ENCODE measurements at places on chromosomes 16 and 17. TPM values are rescaled to one million over a fixed set of nuclear protein-coding genes. Genes with fewer than 3 reads are reported as not detected.

Gene CCDC154
- total RNA-seq, result 0.48 TPM

Gene TMEM88
- 1.7 TPM for total RNA-seq

Gene EPOP
- 3.1 TPM for total RNA-seq

Gene RILP
- total RNA-seq, result 3.4 TPM

Gene CHST5
- 1.4 TPM for total RNA-seq

Gene KRTAP4-6
- 1.2 TPM for total RNA-seq

Gene SPECC1
- 82.8 TPM for total RNA-seq

Gene C16orf92
- total RNA-seq, result 8.9 TPM

Gene TMEM220
- 20.0 TPM for total RNA-seq

Gene SRCIN1
- total RNA-seq, result 2.4 TPM

Gene AATK
- total RNA-seq, result 1.4 TPM

Gene PLA2G10
- total RNA-seq, result not detected

Gene PTGES3L
- total RNA-seq, result 10.4 TPM

Gene ACSM3
- total RNA-seq, result 8.9 TPM

Gene KRT39
- 2.4 TPM for total RNA-seq

Gene LGALS9
- total RNA-seq, result 4.1 TPM

Gene IRF8
- 19.5 TPM for total RNA-seq

DNA sequence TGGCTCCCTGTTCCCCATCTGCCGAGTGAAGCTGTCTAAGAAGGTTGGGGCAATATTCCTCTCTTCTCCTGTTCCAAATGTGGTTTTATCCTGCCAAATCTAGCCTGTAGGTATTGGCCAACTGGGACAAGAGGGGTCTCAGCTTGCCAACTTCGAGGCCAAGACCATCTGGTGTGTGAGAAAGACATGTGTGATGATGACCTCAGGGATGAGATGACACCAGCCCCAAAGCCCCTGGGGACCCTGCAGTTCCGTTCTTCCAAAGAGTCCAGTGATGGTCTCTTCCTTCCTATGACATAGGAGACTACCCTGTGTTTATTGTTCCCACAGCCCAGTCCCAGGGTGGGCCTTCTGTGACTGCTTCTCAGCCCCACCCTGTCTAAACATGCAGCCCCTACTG lies 34.8 kb upstream of the ADAMTS18 start:
- DNase-seq, result no peak

- no peak for DNase-seq
Observed at GRCh38 chr17:57459286-57459915, 203.1 kb downstream of the MSI2 start.

GRCh38 chr17:29572691-29573557 lies 4.4 kb downstream of the TP53I13 start:
- peak; percentile 49 for DNase-seq

- DNase-seq, result no peak
Observed at GRCh38 chr16:69544088-69544487, 21.7 kb upstream of the NFAT5 start.

DNA sequence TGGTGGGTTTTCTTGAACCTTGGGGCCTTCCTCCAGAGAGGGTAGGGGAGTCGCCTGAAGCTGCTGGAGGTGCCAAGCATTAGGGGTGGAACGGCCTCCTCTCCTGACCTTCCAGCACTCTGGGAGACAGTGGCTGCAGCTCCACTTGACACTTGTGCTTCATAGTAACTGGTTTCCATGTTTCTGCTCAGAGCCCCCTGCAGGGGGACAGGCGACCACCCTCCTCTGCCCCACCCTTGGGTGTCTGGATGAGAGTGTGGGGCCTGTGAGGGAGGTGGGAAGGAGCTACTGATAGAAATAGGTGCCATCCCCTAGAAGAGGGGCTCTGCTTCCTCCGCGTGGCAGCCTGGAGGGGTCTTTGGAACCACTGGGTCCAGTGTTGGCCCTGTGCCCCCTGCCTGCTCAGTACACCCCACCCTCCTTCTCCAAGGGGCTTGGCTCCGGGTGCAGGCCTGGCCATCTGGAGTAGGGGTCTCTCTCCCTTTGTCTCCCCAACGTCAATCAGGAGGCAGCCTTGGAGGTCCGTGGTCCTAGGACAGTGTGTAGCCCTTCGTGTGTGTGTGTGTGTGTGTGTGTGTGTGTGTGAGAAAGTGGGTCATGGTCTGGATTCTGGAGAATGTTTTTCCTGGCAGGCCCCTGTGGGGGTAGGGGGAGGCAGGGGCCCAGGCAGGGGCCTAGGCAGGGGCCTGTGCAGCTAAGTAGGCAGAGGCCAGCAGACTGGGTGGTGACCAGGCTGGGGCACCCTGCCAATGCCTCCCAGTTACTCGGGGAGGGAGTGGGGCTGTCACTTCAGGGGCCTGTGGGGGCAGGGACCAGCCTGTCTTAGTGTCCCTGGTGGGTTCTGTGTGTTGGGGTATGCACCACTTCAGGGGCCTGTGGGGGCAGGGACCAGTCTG lies 4.9 kb downstream of the LASP1 start:
- peak; percentile 81 for DNase-seq

DNA sequence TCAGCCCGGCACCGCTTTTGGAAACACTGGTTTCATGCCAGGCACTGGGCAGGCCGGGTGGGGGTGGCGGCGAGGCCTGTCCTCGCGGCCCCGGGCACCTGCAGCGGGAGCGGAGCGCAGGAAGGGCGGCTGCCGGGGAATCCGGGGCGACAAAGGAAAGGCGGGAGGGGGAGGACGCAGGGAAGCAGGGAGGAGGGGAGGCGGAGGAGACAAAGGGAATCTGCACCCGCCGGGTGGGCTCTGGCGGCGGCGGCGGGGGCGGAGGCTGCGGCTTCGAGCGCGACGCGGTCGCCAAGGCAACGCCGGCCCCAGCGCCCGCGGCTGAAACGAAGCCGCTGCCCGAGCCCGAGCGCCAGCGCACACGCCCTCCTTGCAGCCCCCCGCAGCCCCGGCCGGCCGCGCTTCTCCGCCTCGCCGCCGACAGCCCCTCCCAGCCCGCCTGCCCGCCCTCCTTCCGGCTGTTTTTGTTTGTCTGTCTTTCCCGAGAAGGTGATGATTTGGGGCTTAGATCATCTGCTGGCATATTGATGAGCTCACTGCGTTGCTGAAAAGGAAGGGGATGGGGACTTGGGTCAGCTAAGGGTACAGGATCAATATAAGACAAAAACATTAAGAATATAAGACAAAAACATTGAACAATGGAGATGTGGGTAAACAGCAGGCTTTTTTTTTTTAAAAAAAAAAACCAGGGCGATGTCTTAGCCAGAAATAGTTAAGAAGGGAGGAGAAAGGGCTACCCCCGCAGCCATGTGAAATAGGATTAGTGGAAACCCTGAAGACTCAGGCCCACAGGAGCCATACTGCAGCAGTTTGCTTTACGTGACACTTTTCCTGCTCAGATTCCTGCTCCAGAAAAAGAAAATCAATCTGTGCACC lies 32.7 kb downstream of the CDK5R1 start:
- peak; percentile 13 for DNase-seq

GRCh38 chr16:14252860-14253259 lies 181.7 kb downstream of the MRTFB start:
- no peak for DNase-seq

DNA sequence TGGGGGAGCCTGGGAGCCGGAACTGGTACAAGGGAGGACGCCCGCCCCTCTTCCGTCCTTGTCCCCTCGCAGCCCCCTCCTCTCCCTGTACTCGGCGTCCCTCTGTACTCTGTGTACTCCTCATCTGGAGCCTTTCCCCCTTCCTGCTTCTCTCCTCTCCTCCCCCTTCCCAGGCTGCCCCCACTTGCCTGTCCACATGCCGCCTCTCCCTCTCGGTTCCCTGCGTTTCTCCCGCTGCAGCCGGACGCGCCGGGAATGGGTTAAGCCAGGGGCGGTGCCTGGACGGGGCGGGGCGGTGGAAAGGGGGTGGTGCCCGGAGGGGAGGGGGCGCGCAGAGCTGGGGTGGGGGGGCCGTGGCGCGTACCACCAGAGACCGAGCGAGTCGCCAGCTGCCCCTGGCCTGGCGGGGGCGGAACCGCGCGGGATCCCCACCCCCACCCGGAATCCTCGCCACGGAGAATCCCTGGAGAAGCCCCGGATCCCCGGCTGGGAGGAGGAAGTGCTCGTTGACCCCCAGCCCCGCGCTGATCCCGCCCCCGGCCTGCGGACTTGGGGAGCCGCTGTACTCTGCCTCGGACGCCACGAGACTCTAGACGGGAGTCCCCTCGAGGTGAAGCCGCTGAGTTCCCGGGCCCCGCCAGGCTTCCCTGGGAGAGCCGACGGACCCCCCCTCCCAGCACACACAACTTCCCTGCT lies 22.6 kb downstream of the GJD3 start:
- DNase-seq, result peak; percentile 79

GRCh38 chr16:87016046-87017035 lies 300.9 kb downstream of the C16orf95 start:
- DNase-seq, result peak; percentile 22

DNA sequence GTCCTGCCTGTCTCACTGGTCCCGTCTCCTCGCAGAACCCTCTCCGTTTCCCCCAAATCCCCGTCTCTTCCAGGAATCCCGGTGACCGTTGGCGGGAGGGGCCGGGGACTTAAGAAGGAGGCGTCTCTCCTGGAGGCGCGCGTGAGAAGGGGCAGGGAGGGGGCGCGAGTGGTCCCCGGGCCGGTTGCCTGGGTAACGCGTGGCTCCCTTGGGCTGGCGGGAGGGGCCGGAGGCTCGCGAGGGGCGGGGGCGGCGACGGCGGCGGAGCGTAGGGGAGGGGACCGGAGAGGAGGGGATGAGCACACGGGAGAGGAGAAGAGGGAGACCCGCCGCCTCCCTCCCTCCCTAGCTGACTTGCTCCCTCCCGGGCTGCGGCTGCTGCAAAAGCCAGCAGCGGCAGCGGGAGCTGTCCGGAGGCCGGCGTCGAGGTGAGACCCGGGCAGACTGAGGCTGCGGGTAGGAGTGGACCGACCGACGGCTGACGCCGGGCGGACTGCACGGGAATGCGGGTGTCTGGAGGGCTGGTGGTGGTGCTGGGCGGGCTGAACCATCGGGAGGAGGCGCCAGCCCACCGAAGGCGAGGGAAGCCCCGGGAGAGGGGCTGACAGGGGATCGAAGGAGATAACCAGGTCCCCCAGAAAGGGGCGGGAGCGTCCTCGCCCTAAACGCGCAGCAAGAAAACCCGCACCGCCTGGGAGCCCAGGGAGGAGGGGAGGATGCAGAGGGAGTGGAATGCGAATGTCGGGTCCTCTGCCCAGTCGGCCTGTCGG lies at the start of gene PRRT2:
PRRT2 (plus strand) TSS at position 298 of the 770 bp plus-strand sequence. CDS start 862 bp downstream, outside the sequence.
- peak; percentile 90 for DNase-seq

DNA sequence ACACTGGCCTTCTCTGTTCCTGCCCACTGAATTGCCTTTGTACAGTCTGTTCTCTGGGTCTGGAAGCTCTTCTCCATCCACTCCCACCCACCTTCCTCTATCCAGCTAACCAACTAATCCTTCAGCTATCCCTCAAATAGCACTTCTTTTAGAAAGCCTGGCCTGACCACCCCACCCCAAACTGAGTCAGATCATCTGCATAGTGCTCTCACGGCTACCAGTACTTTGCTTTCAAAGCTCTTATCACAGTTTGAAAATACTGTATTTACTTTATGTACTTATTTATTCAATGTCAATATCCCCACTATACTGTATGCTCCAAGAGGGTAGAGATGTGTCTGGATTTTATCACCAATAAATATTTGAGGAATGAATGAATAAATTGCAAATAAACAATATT lies 4.5 kb upstream of the CLDN7 start:
- DNase-seq, result no peak

GRCh38 chr17:5237541-5238016 lies 2.9 kb upstream of the SCIMP start:
- no peak for DNase-seq

- no peak for DNase-seq
Observed at GRCh38 chr17:18028952-18029540, 9.9 kb downstream of the ATPAF2 start.

DNA sequence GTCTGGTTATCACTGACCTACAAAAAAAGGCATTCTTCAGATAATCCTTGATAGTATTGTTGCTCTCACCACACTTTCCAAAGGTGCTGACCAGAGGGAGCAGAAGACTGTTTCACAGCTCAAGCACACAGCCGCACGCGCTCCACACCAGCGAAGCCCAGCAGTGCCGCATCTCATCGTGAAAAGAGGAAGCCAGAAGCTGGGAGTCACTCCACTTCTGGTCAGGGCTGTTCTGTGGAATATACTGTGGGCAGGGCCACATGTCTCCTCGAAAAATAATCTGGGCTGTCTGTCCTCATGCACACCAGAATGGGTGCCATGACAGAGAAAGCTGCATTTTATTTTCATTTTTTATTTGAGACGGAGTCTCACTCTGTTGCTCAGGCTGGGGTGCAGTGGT lies 7.3 kb upstream of the PRSS36 start:
- DNase-seq, result no peak

GRCh38 chr16:81921085-81921814 lies 90.0 kb downstream of the SDR42E1 start:
- no peak for DNase-seq

DNA sequence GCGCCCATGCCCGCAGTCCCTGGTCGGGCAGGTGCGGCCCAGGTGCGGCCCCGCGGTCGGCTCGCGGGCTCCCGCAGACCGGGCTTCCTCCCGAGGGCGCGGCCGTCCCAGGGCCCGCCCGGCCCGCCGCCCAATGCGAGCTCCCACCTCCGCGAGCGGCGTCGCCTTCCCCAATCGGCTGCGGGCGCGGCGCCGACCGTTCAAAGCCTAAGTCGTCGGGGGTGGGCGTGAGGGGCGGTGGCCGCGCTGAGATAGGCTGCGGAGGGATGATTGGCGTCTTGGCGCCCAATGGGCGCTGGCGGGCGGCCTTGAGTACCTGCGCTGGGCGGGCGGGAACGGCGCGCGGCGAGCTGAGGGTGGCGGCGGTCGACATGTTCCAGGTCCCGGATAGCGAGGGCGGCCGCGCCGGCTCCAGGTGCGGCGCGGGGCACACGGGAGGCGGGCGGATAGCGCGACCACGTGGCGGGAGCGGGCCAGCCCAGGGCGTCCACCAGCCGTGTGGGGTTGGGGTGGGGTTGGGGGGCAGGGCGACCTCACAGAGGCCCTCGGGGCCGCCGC lies at the start of gene JPT2:
JPT2 (plus strand) TSS at position 338 of the 558 bp plus-strand sequence; CDS start at position 372, 34 bp downstream.
- peak; percentile 98 for DNase-seq

DNA sequence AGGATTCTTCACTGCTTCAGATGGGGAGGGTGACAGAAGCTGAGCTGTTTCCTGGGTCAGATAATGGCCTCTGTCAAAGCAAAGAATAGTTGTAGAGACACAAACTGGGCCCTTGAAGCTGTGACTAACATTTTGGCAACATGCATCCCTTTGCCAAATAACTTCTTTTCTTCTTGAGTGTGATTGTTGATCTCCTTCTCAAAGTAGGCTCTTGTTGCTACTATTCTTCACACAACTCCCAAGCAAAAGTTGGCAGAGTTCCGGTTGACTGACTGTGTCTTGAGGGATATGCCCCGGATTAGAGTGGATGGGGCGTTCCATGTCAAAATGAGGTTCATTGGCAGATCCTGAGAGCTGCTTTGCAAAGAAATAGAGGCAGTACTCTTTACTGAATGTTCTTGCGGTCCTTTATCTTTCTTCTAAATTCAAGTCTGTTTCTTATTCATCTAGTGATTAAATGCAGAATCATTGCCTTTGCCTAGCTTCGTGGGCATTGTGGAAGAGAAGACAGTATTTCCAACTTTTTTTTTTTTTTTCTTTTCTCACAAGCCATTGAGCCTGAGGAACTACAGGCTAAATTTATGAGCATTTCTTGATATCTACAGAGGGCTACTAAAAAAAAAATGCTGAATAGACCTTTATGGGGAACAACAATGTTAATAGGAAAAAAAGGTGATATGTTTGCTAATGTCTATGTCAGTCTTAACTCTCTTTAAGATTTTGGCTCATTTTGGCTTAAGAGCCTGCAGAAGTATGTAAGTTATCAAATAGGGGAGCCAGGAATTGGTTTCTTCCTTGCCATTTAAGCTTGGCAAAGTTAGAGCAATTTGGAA lies 5.8 kb downstream of the WIPF2 start:
- DNase-seq, result peak; percentile 89

- DNase-seq, result peak; percentile 23
Observed at GRCh38 chr17:40321961-40322357, 13.0 kb downstream of the RARA start.

Data from umbilical cord (tissue), 2 donors.